SW 1271 (cell line): ENCODE measurements at places on chromosomes 16 and 17.

DNA sequence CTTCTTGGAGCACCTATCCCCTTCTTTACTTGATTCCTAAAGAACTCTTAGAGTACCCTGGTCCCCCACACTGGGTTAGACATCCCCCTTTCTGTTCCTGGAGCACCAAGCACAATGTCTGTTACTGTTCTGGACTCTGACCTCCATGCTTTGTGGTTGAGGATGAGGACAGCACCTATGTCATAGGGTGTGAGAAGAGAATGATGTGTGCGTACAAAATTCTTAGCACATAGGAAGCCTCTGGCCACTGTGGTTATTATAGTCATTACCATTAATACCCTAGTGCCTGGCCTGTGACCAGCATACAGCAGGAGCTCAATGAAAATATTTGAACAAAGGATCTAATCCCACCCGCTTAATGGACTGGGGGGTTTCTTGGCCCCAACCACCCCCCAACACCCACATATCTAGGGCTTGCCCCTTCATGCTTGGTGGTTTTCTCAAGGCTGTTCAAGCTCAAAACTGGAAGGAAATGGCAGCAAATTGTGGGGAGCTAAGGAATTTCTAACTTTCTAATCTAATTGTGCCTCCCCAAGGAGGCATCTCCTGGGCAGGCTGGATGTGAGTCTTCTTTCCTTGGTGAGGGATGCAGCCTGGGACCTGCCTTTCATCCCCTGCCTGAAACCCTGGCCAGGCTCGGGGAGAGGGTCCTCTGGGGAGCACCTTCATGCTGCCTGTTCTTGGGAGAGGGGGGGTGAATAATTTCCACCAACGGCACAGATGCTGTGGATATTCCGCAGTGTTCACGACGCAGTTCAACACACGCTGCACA lies 1.5 kb upstream of the CMIP start:
- DNase-seq = no peak

GRCh38 chr17:35774499-35774898 lies 13.8 kb downstream of the C17orf50 start:
- DNase-seq = no peak

DNA sequence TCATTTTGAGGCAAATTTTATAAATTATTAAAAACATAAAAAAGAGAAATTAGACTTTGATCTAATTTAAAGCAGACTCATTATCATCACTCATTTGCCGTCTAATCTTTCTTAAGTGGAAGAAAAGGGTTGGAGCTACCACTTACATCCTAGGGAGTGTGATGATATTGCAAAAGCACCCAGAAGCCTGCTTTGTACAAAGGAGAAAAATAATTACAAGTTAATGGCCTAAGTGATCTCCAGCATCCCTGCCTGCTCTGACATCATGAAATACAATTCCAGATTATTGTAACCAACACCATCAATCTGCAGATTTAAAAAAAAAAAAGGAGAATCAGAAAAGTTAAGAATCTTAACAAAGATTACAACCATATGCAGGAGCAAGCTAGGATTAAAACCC lies 260.2 kb downstream of the GRIN2A start:
- DNase-seq = no peak

DNA sequence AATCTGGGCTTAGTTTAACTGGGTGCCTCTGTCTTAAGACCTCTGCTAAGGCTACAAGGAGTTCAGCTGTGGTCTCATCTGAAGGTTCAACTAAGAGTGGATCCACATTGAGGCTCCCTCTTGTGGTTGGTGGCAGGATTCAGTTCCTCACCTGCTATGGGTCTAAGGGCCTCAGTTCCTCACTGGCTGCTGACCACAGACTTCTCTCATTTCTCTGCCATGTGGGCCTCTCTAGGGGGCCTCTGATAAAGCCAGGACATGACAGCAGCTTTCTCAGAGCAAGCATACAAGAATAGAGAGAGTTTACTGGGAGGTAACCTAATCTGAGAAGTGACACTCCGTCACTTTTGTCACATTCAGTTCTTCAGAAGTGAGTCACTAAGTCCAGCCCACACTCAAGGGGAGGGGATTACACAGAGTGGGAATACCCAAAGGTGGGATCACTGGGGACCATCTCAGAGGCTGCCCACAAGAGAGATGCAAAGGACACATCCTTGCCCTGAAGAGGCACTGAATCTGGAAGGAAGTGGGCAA lies 19.2 kb upstream of the ABAT start:
- no peak for DNase-seq

GRCh38 chr16:89670496-89671431 lies 13.1 kb downstream of the SPATA33 start:
- DNase-seq = no peak

DNA sequence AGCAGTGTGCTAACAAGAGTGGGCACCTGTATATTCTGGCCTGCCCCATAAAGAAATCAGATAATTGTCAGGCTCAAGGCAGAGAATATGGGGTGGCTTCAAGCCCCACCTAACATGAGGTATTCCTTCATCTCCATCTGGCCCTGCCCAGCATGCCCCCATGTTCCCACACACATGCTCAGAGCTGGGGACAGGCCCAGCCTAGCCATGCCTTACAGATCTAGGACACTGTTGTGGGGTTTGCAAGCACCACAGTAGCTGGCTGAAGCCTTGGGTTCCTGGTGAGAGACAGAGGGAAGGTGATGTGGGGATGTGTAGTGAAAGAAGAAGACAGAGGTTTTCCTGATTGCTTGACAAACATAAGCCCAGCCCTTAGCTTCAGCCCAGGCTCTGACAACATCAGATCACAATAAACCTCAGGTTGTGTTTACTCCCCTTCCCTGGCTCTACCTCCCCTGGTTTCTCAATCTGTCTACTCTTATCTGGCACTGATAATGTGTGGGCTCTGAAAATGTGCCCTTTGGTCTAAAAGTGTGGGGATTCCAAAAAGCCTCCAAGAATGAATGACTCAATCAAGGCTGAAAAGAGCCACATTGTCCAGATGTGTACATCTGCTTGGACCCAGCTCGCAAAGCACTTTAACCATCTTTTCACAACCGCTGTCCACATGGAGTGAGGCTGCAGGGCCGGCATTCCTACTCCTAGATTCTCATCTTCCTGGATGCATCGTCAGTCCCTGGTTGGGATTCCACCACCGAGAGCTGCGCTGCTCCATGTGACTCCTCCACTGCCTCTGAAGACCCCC lies 34.4 kb downstream of the CDRT4 start:
- DNase-seq = no peak

DNA sequence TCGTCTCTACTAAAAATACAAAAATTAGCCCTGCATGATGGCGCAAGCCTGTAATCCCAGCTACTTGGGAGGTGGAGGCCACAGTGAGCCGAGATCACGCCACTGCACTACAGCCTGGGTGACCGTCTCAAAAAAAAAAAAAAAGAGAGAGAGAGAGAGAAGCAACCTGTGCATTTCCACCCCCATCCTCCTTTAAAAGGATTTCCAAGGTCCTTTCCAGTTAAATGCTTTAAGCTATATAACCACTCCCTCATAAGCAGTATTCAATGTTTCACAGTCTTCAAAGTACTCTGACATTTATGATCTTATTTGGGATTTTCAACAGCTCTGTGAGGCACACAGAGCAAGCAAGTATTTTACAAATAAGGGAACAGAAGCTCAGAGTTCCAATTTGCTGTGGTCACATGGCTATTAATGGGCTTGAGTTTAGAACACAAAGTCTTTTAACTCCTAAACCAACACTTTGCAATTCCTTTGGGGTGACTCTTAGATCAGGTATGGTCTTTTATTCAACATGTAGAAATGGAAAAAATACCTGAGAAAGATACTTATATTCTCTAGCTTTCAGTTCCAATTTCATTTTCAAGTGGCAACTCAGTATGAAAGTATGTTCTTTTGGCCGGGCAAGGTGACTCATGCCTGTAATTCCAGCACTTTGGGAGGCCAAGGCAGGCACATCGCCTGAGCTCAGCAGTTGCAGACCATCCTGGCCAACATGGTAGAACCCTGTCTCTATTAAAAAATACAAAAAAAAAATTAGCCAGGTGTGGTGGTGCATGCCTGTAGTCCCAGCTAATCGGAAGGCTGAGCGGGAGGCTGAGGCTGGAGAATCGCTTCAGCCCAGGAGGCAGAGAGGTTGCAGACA lies 31.3 kb downstream of the SPOP start:
- peak; percentile 81 for DNase-seq

GRCh38 chr17:47727704-47728036 lies 5.4 kb upstream of the TBX21 start:
- DNase-seq = no peak

DNA sequence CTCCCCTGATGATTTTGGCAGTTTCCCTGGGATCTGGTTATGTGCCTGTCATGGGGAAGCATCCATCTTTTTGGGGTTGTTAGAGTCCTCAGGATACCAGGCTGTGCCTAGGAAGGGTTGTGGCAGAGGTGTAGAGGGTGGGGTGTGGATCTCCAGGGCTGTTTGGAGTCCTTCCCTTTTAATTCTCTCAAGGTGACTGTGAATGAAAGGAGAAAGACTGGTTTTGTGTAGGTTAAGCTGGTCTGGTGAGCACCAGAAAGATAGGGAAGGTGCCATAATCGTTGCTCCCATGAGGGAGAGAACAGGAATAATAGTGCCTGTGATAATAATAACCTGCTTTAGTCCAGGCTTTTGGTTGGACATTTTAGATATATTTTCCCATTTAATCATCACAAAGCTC lies 7.0 kb downstream of the MAP2K4 start:
- no peak for DNase-seq

DNA sequence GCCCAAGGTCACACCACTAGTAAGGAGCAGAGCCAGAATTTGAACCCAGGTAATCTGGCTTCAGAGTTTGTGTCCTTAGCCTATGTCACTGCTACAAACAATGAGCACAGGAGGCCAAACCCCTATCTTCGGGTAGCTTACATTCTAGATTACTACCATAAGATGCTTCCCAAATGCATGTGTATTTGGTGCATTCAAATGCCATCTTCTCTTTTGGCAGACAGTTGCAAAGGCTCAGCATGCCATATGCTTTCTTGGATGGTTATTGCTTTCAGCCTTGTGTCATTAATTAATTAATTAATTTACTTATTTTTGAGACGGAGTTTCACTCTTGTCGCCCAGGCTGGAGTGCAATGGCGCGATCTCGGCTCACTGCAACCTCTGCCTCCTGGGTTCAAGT lies 80.7 kb downstream of the DNAH3 start:
- no peak for DNase-seq

GRCh38 chr16:48499923-48500381 lies 110.0 kb downstream of the N4BP1 start:
- no peak for DNase-seq

- DNase-seq = no peak
Observed at GRCh38 chr16:56193951-56194726, 2.9 kb downstream of the GNAO1 start.

- DNase-seq = peak; percentile 65
Observed at GRCh38 chr17:74961657-74962350, 10.8 kb downstream of the HID1 start.

GRCh38 chr17:64146418-64147109 lies 16.6 kb upstream of the ERN1 start:
- DNase-seq = peak; percentile 61

DNA sequence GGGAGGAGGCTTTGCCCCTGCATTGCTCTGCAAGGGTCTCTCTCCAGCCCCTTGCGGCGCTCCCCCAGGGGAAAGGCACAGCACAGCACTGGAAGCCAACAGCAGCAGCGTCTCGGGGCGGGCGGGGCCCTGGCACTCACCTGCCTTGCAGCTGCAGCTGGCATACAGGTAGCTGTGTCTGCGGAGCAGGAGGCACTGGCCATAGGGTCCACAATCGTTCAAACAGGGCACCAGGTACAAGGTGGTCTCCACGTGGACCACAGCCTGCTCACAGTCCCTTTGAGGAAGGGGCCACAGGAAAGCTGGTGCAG lies 4.2 kb upstream of the MRPL28 start:
- DNase-seq = no peak

DNA sequence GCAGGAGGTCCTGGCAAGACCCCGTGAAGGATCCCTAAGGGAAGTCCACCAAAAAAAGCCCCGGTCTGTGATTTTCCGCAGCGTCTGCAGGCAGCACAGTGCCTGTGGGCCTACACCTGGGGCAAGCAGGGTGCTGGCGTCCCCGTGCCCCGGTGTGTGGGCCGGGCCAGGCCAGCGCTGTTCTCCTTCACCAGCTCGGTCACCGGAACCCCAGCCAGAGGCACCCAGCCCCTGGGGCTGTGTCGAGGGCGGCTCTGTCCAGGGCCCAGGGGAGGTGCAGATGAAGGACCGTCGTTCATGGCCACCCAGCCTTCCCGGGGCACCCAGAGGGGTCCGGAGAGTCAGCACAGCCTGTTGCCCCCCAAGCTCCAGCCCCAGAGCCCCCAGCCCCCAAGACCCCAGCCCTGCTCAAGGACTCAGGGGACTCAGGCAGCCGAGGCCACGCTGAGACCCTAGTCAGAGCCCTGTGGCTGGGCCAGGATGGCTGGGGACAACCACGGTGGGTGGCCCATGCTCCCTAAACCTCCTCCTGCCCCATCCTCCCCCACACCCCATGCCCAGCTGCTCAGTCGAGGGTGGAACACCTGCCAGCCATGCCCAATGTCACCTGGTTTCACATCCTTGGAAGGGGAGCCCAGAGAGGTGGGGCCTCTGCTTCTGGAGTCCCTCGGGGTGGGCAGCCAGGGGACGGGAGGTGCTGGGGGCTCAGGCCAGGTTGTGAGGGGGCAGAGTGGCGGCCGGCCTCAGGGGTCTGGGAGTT lies 5.7 kb upstream of the C1QTNF8 start:
- no peak for DNase-seq

- no peak for DNase-seq
Observed at GRCh38 chr17:4189280-4189679, 46.3 kb downstream of the CYB5D2 start.

GRCh38 chr17:45251931-45252330 lies 10.0 kb downstream of the SPATA32 start:
- DNase-seq = no peak

- DNase-seq = no peak
Observed at GRCh38 chr16:24085666-24086065, 170.5 kb upstream of the CACNG3 start.

- no peak for DNase-seq
Observed at GRCh38 chr17:3693141-3693540, 2.8 kb downstream of the P2RX5 start.

DNA sequence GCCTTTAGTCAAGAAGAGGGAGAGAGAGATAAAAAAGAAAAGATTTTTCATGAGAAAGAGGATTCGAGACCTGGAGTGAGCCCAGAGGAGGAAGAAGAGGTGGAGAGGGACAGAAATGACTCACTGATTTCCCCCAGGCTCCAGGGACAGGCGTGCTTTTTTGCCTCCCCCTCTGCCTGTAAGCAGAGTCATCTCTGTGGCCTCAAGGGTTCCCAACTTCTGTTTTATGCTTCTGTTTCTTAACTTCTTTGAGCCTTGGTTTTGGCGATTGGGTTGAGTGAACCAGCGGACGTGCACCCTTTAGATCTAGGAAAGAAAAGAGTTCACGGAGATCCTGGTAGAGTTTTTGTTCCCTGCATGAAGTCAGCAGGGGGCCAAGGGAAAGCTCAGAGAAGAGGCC lies 147.9 kb upstream of the NOL11 start:
- DNase-seq = no peak

- no peak for DNase-seq
Observed at GRCh38 chr16:14539631-14540030, 90.4 kb downstream of the PARN start.

GRCh38 chr16:63890081-63890480 lies 1231.8 kb downstream of the CDH11 start:
- no peak for DNase-seq

- no peak for DNase-seq
Observed at GRCh38 chr16:29321585-29321984, 84.9 kb downstream of the NPIPB11 start.
